ENCODE measurements at places on chromosomes 7 and 10.

GRCh38 chr10:97651773-97652172, 11.3 kb downstream of the PI4K2A start:
- no peak for DNase-seq

DNA sequence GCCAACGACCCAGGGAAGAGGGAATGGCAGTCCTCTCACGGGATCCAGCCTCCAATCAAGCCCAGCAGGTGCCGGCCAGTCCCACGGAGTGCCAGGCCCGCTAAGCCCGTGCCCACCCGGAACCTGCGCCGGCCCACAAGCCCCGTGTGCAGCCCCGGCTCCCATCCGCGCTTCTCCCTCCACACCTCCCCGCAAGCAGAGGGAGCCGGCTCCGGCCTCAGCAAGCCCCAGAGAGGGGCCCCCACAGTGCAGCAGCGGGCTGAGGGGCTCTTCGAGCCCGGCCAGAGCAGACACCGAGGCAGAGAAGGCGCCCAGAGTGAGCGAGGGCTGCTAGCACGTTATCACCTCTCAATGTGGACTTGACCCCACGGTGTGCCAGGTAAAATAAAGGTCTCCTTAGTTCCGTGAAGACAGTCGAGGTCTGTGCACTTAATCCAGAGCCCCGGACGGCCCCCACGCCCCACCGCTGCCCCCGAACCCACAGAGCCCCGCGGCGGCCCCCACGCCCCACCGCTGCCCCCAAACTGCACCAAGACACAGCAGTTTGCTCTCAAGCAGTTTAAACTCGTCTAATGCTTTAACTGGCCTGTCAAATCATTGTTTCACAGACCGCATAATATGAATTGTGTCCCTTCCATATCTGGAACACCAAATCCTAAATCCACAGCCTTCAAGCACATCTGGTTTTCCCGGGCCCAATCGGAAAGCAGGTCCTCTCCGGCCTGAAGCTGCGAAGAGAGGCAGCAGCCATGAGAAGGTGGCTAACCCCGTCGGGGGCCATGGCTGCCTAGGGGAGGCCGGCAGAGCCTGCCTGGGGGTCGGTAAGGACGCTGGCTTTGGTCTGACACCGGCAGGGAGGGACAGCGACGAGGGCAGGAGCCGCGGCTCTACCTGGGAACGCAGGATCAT, 307.8 kb downstream of the PTPRN2 start:
- DNase-seq = no peak

DNA sequence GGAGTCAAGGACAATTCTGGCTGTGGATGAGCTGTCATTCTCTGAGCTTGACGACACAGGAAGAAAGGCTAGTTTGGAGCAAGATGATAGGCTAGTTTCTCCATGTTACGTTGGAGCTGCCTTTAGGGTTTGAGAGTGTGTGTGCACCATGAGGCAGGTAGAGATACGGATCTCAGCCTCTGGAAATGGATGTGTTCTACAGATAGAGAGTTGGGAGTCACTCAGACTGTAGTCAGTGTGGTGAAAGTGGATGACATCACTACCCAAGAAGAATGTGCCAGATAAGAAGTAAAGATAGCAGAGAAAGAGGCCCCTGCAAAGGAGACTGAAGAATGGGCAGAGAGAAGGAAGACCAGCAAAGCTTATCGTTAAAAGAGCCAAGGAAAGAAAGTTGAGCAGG, 42.4 kb downstream of the PNLIPRP3 start:
- no peak for DNase-seq

GRCh38 chr10:130470973-130471372, 334.8 kb downstream of the GLRX3 start:
- no peak for DNase-seq

- no peak for DNase-seq
Observed at GRCh38 chr7:130191791-130192190, 13.4 kb downstream of the TMEM209 start.

- no peak for DNase-seq
Observed at GRCh38 chr10:88370713-88371112, 212.4 kb downstream of the RNLS start.

- no peak for DNase-seq
Observed at GRCh38 chr7:29852457-29852856, 46.1 kb downstream of the WIPF3 start.

DNA sequence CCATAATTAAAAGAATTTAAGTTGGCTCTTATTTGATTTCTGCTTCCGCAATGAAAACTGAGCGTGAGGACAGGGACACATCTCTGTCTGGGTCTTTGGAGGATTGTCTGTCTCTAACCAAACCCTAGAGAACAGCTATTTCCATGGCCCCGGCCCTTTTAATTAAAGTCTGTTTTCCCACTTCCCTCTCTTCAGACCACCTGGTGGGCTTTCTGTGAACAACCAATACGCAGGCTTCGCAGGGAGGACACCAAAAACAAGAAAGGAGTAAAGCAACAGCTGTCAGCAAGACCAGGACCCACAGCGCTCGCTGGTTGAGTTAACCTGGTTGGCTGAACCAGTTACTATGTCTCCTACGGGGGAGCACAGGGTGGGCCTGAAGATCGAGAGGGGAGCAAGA, 217.1 kb upstream of the FRMD4A start:
- DNase-seq = no peak

GRCh38 chr7:78039790-78040776, 241.5 kb downstream of the PHTF2 start:
- DNase-seq = no peak

GRCh38 chr7:98641646-98642500, 24.8 kb downstream of the NPTX2 start:
- DNase-seq = peak; percentile 23

GRCh38 chr10:11164551-11164802, 146.8 kb downstream of the CELF2 start:
- DNase-seq = no peak

- peak; percentile 72 for DNase-seq
Observed at GRCh38 chr7:26857506-26858240, 6.7 kb downstream of the SKAP2 start.

GRCh38 chr10:24448351-24448999, 239.5 kb downstream of the KIAA1217 start:
- DNase-seq = no peak
